ENCODE measurements at places on chromosomes 11 and 22. TPM values are rescaled to one million over a fixed set of nuclear protein-coding genes. Genes with fewer than 3 reads are reported as not detected.

DNA sequence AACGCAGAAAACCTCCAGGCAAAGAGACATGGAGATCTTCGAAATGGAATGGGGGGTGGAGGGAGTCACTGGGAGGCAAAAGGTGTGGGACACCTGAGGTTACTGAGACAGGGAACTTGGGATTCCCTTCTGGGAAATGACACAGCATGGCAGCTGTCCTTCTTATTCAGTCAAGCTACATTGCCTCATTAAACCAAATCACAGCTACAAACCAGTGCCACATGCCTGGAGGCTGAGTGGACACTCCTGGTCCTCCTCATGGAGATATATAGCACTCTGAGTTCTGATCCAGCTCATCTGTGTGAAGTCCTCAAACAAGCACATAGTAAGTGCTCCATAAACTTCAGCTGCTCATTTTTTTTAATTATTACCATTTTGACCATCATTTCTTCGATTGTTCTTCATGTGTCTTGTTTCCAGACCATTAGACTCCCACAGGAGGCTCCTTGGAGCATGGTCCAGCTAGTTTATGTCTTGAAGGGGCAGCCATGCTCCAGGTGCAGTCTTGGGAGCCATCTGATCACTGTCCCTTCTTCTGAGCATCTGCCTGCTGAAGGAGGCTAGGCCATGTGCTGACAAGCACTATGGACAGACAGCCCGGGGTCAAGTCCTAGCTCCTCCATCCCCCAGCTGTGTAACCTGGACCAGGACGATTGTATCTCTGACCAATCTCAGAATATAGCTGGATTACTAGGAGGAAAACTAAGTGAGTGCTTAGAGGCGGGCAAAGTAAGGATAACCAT is 9.7 kb upstream of the FXYD2 start:
- H3K27ac ChIP-seq = no peak overlapping the region
- H3K4me1 ChIP-seq = peaks cover 49% of the 10 kb centered on the region
- H3K4me3 ChIP-seq = no peak overlapping the region
- DNase-seq = no peak

DNA sequence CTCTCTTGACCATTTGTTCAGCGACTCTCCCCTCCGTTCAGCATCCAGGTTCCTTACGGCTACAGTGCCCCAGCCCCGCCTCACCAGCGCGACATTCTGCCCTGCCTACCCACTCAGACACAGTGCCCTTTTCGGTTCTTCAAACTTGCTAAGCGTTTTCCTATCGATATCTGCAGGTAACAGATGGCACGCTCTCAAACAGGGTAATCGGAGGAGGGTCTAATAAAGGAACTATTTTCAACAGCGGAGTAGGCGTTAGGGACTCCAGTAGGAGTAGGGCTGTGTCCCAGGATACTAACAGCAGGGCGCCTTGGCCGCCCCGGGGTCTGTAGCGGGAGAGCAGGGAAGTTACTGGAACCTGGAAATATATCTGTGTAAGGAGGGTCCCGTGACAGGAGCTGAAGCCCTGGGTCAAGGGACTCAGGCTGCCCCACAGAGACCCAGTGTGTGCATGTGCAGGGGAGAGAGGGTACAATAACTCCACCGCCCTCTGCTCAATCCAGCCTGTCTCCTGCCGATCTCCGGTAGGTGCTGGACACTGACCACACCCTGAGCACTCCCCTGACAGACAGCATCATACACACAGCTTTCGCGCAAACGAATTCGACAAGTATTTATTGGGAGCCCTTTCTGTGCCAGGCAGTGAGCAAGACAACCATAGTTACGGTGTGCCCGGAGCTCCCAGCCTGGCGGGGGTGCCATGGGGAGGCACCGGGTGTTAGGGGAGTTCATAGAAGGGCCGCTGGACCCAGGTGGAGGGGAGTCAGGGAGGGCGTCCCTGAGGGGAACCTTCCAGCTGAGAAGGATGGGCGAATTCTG is 2.1 kb downstream of the KLHL35 start:
- no peak overlapping the region for H3K4me3 ChIP-seq
- peaks cover 37% of the 10 kb centered on the region for H3K4me1 ChIP-seq
- H3K36me3 ChIP-seq = peaks cover 14% of the 10 kb centered on the region
- no peak for DNase-seq
- no peak overlapping the region for H3K27ac ChIP-seq

DNA sequence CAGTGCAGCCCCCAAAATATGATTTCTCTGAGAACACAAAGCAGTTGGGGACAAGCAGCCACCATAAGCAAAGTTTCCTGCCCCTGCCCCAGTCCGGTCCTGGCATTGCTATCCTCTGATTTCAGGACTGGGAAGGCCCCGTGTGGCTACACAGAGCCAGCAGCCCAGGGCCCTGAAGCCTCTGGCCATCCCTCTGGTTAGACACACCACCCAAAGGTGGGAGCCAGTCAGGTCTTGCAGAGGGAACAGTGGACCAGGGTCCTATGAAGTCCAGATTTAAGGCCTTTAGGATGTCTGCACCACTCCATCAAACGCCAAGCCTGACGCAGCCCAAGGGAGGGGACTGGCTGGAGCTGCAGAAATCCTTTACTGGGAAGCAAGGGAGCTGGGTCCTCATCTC is 63.4 kb downstream of the SLC22A12 start:
- DNase-seq = no peak
- H3K4me1 ChIP-seq = peaks cover 12% of the 10 kb centered on the region
- H3K27ac ChIP-seq = no peak overlapping the region
- H3K4me3 ChIP-seq = no peak overlapping the region

The SFI1 gene
- 20.5 TPM for total RNA-seq

DNA sequence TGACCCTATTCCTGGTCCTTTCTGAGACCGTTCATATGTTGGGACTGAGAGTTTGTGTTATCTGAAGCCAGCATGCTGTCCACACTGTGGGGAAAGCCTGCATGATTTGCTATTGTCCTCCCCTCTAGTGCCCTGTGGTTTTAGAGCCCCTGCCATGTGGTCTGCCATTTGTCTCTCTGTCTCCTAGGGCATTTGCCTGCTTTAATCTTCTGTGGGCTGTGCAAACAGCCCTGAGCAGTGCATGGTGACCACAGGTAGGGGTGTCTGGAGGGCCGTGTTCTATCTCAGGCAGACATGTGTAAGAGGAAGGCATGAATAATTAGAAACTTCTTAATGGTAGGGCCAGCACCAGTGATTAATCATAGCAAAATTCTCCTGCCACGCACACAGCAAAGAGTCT is 23.0 kb downstream of the AMPD3 start:
- no peaks in the 10 kb centered on the region for H3K36me3 ChIP-seq
- no peak overlapping the region for H3K27ac ChIP-seq
- no peak overlapping the region for H3K4me3 ChIP-seq
